ENCODE measurements at places on chromosomes 1 and 21.

GRCh38 chr1:26083208-26083607 is 15.8 kb upstream of the TRIM63 start:
- no peak for DNase-seq

DNA sequence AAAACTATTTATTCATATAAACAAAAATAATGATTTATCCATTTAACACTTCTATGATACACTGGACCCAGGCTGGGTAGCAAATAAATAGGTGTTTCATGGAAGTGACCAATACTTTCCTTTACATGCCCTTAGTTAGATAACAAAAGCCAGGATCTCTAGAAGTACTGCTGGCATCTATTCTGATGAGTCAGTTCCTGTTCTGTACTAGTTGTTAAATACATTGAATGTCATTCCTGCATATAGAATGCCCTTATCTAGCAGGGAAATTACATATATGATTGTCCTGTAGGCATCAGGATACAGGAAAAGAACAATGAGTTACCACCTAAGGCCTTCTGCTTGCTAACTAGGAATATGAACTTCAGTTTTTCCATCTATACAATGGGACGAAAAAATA is 130.8 kb downstream of the HFM1 start:
- DNase-seq = no peak

GRCh38 chr1:51963592-51964308 is 26.8 kb downstream of the RAB3B start:
- no peak for DNase-seq

DNA sequence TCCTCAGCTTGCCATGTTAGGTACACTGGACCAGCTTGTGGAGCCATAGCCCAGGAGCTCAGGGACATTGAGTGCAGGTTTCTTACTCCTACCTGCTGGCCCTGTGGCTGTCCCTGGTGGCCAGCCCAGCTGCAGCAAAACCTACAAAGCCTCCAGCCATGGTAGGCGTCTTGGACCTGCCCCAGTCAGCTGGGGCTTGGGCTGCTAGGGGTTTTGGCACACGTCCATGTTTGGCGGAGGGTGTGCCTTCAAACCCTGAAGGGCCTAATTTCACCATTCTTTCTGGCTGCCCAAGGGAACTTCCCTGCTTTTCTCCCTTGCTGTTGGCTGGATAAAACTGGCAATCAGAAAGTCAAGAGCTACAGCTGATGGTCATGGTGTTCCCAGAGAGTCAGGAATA is 25.4 kb downstream of the HMGCS2 start:
- DNase-seq = no peak

DNA sequence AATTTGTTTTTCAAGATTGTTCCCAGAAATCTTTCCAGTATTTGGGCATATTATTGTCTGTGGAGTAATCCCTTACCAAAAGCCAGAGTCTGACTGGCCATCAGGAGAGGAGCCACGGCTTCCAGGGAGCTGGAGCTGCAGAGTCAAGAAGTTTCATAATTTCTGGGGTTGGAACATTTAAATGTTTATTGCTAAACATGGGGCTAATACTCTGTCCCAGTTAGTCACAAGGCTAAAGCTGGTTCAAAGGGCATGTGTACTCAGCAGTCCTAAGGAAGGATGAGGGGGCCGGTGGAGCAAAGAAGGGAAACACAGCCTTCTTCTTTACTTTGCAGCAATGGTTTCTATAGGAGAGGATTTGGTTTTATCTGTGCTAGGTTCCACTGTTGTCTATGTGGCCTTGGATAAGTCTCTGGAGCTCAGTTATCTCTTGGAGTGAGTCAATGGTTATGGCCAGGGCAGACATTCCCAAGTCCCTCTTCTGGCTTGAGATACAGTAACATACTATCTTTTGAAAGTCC is 9.5 kb downstream of the DENND2D start:
- no peak for DNase-seq

DNA sequence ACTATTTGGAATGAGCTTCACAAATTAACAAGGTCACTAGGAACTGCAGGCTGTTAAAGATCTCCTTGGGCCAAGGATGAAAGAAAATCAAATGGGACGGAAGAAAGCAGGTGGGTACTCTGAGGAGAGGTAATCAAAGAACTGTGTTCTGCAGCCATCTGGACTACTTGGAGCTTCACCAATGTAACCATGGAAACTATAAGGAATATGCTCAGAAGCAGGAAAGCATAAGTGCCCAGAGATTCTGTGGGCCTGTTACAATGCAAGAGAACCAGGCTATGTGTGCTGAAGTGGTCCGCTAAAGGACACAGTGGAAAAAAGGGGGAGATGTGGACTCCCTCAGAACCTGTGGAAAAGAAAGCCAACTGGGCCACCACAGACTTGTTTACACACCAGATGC is 238.5 kb downstream of the PTGER3 start:
- DNase-seq = no peak
